ENCODE measurements at places on chromosomes 12 and 14.
A peak's percentile ranks its signal among the peaks of the same experiment; 100 is the strongest.

- DNase-seq, result no peak
Measured at GRCh38 chr12:108757856-108758255, 26.5 kb upstream of the CORO1C start.

- DNase-seq, result no peak
Measured at GRCh38 chr12:131196220-131196619, 242.5 kb downstream of the ADGRD1 start.

DNA sequence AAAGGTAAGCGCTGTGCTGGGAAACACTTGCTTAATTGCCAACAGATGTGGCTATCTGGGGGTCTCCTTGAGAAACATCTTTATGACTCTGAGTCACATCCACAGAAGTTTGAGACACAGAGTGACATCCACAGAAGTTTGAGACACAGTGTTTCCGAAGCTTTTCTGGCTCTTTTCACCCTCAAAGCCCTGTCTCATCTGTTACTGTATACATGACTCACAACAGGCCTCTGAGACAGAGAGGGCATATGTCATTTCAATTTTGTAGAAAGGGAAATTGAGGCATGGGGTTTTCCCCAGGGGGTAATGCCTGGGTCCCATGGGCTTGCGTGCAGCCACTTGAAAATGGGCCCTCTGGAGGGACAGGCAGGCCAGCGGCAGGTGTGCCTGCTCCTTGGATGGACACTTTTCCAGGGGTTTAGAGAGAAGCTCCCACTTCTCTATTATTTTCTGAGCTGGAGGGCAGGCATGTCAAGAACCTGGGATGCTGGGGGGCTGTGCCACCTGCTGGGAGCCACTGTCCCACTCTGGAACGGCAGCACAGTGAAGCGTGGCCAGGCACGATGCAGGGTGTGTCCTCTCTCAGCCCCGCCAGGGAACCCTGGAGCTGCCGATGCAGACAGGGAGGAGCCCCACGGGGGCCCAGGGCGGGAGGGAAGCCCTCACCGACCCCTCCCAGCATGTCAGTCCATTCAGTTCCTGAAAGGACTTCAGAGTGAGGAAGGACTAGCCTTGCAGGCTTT lies 111.3 kb upstream of the FKBP4 start:
- DNase-seq, result no peak

GRCh38 chr12:57770734-57771133 lies 1.2 kb downstream of the METTL1 start:
- no peak for DNase-seq

DNA sequence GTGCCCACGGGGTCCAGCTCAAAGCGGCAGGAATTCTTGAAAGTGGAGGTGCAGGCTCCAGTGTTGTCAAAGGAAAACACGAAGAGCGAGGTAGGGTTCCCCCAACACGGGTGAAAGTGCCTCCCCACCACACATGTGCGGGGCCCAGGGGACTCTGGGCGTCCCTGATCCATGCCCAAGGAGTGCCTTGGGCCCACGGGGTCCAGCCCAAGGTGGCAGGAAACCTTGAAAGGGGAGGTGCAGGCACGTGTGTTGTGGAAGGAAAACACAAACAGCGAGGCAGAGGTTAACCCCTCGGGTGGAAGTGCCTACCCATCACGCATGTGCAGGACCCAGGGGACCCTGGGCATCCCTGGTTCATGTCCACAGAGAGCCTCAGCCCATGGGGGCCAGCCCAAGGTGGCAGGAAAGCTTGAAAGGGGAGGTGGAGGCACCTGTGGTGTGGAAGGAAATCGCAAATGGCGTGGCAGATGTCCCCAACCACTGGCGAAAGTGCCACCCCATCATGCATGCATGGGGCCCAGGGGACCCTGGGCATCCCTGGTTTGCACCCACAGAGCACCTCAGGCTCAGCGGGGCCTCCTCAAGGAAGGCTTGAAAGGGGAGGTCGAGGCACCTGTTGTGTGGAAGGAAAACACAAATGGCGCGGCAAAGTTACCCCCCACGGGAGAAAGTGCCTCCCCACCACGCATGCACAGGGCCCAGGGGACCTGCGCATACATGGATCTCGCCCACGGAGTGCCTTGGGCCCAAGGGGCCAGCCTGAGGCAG lies 584.6 kb downstream of the ALG10 start:
- DNase-seq, result no peak

- no peak for DNase-seq
Measured at GRCh38 chr12:67002720-67003119, 266.4 kb upstream of the CAND1 start.

DNA sequence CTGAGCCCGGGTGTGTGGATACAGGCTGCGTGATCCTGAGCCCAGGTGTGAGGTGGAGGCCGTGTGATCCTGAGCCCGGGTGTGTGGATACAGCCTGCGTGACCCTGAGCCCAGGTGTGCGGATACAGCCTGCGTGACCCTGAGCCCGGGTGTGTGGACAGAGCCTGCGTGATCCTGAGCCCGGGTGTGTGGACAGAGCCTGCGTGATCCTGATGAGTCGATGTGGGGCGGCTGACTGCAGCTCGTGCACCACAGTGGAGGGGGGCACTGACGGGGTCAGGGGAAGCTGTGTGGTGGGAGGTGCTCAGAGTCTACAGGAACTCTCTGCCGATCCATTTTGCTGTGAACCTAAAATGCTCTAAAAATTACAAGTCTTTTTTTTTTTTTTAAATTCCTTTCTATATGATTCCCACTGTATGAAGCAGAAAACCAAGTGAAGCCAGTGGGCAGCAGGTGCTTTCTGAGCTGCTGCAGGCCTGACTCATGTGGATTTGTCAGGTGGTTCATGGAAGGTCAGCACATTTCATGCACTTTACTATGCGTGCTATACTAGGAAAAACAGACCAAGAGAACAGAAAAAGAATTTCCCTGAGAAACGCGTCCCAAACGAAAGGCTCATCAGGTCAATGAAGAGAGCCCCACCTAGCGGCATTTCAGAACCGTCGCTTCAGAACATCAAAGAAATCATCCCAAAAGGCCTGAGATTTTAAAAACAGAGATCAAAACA lies 19.3 kb downstream of the BRF1 start:
- DNase-seq, result peak; percentile 46

DNA sequence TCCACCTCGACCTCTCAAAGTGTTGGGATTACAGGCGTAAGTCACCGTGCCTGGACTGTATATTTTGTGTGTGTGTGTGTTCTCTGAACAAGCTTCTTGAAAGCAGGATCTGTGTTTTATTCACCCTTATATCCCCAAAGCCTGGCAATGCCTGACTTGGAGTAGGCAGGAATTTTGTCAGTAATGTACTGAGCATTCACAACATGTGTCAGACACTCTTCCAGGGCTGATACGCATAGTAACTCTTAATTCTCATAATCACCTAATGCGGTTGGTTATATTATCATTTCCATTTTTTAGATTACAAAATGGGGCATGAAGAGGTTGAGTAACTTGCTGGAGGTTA lies 50.4 kb upstream of the PLEKHG3 start:
- DNase-seq, result no peak

GRCh38 chr12:85874031-85874461 lies at the start of gene NTS:
TSS of gene NTS (plus strand) at chr12:85874295. CDS start at chr12:85874404, 109 bp downstream.
- no peak for DNase-seq

GRCh38 chr14:69152902-69153151 lies at the start of gene DCAF5:
TSS of gene DCAF5 (minus strand) at chr14:69153119. CDS start at chr14:69152978, 141 bp downstream.
- DNase-seq, result no peak

- DNase-seq, result no peak
Measured at GRCh38 chr12:113818283-113818682, 147.8 kb downstream of the RBM19 start.

- DNase-seq, result no peak
Measured at GRCh38 chr14:36570065-36570464, 12.3 kb downstream of the NKX2-8 start.

- no peak for DNase-seq
Measured at GRCh38 chr12:93745286-93745685, 68.1 kb downstream of the CRADD start.

GRCh38 chr12:57367121-57367520 lies 63.7 kb downstream of the R3HDM2 start:
- DNase-seq, result no peak

GRCh38 chr12:54222609-54223008 lies 33.8 kb upstream of the SMUG1 start:
- no peak for DNase-seq

- no peak for DNase-seq
Measured at GRCh38 chr12:89087149-89087825, 265.0 kb downstream of the DUSP6 start.

GRCh38 chr14:45112896-45113781 lies 21.1 kb downstream of the FKBP3 start:
- no peak for DNase-seq

GRCh38 chr14:77230914-77231313 lies 40.1 kb downstream of the NGB start:
- DNase-seq, result no peak

GRCh38 chr14:96597680-96598079 lies 95.5 kb downstream of the PAPOLA start:
- DNase-seq, result no peak

DNA sequence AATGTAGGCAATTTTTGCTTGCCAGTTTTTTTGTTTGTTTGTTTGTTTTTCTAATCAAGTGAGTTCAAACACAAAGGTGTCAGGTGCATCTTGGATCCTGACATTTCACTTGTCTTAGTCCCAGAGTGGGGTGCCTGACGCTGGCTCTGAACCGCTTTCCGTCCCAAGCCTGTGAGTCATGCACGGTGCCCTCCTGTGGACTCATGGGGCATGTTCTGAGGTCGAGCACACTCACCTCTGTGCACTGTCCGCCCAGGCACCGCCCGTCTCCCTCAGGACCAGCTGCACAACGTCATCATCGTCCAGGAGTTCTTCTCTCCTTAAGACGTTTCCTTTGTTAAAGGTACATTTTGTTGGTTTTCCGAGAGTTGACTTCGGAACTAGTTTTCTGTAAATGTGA lies 98.2 kb downstream of the GLT1D1 start:
- no peak for DNase-seq

GRCh38 chr12:88339254-88339949 lies 197.3 kb downstream of the TMTC3 start:
- DNase-seq, result no peak

- DNase-seq, result no peak
Measured at GRCh38 chr14:71430678-71431376, 501.4 kb upstream of the RGS6 start.

DNA sequence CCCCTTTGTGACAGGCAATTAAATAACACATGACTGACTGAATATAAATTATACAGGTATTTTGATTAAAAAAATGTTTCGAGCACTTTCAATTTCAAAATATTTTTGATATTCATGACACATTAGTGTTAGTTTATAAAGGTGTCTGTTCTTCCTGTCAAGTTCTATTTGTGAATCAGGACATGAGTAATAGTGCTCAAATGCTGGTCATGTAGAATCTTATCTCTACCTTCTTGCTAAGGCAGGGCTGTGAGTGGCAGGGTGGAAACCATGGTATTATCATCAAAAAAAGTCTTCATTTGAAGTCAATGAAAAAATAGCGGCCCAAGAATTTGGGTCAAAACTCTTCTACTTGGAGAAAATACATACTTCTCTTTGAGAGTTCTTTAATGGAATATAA lies 250.2 kb downstream of the DACT1 start:
- no peak for DNase-seq

GRCh38 chr14:28756884-28757570 lies 9.6 kb upstream of the FOXG1 start:
- DNase-seq, result peak; percentile 39

DNA sequence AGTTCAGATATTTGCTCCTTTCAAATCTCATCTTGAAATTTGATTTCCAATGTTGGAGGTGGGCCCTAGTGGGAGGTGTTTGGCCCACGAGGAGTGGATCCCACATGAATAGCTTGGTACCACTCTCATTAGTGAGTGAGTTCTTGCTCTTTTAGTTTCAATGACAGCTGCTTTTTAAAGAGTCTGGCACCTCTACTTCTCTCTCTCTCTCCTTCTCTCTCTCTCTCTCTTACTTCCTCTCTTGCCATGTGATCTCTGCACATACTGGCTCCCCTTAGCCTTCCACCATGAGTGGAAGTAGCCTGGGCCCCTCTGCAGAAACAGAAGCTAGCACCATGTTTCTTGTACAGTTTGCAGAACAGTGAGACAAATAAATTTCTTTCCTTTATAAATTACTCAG lies 25.1 kb downstream of the GPR65 start:
- DNase-seq, result no peak

- no peak for DNase-seq
Measured at GRCh38 chr14:73788701-73789551, 62.7 kb upstream of the PTGR2 start.

DNA sequence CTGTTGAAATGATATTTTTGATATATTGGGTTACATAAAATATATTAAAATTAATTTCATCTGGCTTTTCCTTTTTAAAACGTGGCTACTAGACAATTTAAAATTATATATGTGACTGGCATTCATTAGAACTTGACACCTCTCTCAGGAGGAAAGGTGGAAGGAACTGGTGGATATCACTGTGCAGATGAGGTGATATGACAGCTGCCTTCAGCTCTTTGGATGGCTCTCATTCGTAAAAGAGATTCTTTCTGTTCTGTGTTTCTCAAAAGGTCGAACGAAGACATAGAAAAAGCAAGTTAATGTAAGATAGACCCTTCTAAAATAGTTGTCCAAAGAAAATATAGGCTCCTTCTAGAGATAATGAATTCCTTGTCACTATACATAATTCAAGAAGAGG lies 36.6 kb downstream of the CRADD start:
- DNase-seq, result no peak

- DNase-seq, result no peak
Measured at GRCh38 chr14:90880282-90880681, 64.1 kb upstream of the TTC7B start.

- no peak for DNase-seq
Measured at GRCh38 chr12:15863984-15864383, 18.2 kb upstream of the STRAP start.

- DNase-seq, result no peak
Measured at GRCh38 chr14:102760496-102761193, 16.6 kb upstream of the TRAF3 start.

All from BE2C (cell line).